ENCODE measurements at places on chromosomes 1 and 21.

DNA sequence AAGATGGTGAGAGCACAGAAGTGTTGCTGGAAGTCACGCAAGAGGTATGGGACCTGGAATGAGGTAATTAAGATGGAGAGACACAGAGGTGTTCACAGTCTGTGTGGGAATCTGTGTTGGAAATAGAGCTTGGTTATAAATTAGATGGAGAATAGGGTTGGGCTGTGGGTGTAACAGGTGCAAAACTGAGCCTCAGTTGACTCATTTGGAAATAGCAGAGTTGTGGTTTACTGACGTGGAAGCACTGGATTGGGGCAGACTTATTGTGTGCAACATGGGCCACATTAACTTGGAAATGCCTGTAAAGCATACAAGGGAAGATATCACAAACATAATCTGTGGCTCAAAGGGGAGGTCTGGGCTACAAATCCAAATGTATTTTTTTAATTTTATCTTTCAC is 13.0 kb downstream of the CAMSAP2 start:
- DNase-seq: no peak

DNA sequence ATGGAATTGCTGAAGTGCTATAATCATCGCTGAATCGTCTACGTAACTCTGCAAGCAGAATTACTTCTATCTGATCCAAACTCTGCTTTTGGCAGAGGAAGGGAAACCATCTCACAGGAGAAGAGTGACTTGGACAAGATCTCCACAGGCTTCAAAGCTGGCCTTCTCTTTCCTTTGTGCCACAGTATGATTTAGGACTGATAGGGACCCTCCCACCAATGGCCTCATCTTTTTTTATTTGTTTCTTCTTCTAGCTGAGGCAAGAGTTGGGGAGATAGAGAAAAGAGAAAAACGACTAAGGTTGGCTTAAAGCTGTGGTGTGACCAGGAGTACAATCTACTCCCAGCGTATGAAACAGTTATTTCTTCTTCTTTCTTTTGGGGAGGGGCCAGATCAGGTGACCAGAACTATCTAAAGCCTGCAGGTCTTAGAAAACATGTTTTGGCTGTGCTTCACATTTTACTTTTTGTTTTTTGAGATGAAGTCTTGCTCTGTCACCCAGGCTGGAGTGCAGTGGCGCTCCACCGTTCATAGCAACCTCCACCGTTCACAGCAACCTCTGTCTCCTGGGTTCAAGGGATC is 35.0 kb downstream of the ZNF496 start:
- no peak for DNase-seq

GRCh38 chr1:219529116-219529515 is 83.8 kb downstream of the ZC3H11B start:
- DNase-seq: no peak

GRCh38 chr1:190169311-190170067 is 308.2 kb downstream of the BRINP3 start:
- peak; percentile 6 for DNase-seq

- no peak for DNase-seq
These were observed 42.3 kb upstream of the TTC22 start for GRCh38 chr1:54843449-54843848.

Data from HTR-8/SVneo (cell line).